ENCODE measurements at places on chromosomes 4 and X. TPM values are rescaled to one million over a fixed set of nuclear protein-coding genes. Genes with fewer than 3 reads are reported as not detected.

Gene FHIP1A
- polyA plus RNA-seq, result 6.2 TPM

Gene USP17L13
- polyA plus RNA-seq, result not detected

DNA sequence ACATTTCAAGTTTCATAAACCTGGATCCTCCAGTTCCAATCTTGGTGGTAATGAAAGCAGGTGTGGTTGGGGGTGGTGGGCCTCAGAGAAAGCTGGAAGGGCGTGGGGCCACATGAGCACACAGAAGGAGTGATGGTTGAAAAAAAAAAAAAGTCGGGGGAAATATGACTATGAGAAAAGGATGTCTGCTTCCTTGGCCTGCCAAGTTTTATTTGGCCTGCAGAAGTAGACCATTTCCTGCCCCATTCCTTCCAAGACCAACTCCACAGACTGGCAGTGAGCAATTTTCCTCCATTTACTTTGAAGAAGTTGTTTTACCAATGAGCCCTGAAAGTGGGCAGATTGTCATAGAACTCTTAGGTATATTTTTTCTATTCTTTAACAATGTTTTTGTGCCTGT is 43.3 kb downstream of the LNX1 start:
- no peak for DNase-seq

GRCh38 chr4:52199574-52200338 is 148.7 kb downstream of the SPATA18 start:
- no peak for DNase-seq

GRCh38 chrX:128250621-128251020 is 198.4 kb upstream of the ACTRT1 start:
- no peak for DNase-seq

- DNase-seq, result no peak
These were observed 954.3 kb downstream of the PCDH7 start for GRCh38 chr4:31674313-31674947.

Measured in renal pelvis (tissue), 12 donors.